Activated T-cell treated with anti-CD3 and anti-CD28 coated beads for 24 hours (primary cell): ENCODE measurements at places on chromosomes 2 and 18.

DNA sequence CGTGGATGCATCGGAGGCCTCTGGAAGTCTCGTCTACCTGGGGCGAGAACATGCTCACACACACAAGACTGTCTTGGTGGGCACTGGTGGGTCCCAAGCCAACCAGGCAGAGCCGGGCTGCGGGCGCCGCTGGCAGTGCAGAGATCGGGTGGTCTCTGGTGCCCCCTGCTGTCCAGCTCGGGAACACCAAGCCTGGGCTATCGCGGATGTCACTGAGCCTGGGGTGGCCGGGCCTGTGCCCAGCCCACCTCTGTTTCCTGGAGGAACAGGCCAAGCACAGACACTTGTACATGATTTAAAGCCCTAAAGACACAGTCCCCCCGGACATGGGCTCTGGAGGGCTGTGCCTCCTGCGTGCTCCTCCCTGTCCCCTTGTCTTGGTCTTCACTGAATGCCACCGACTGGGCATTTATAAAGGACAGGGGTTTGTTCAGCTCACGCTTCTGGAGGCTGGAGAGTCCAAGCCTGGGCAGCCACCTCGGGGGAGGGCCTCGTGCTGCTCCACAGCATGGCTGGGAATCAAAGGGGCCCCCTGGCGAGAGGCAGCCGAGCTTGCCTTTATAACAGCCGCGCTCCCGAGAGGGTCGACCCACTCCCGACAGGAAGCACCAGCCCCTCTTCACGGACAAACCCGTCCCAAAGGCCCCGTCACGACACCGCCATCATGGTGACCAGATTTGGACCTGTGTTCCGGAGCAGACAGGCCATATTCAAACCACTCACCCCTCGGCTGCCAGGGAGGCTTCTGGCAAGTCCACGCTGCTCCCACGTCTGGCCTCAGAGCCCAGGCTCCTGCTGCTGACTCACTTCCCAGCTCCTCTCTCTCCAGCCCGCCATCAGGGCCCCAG is 3.6 kb upstream of the OTOS start:
- peak; percentile 68 for DNase-seq

GRCh38 chr2:96550787-96551604 is 14.4 kb downstream of the ARID5A start:
- DNase-seq = no peak

DNA sequence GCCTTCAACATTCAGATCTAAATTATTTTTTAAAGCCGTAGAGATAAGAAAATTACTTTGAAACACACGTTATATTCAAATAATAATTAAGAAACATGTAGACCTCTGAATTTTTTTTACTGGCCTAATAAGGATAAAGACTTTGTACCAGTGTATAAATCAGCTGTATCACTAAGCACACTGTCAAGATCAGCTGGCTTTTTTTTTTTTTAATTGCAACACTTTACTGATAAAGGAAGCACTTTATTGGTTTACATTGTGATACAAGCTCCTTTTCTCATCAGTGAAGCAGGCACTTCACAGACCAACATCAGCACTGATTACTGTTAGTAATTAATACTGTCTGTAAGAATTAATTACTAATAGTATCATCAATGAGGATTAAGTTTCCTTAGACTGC is 88.5 kb downstream of the RBBP8 start:
- no peak for DNase-seq

- no peak for DNase-seq
These were observed 32.8 kb upstream of the SIGLEC15 start for GRCh38 chr18:45792506-45793263.

DNA sequence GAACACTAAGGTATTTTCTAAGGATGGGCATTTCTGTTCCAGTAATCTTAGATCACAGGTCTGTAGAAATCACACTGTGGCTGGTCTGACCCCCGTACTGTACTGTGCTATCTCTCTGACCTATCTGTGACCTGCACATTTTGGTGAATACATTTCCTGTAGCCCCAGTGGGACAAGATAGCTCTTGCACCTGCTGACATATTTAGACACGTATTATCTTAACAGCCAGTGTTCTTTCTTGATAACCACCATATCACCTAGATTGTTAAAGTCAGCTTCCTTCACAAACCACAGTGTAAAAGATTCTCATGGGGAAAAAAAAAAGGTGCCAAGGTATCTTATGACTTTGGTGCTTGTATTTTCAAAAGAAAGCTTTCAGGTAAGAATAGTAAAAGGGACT is 39.8 kb upstream of the TMEM247 start:
- DNase-seq = no peak

DNA sequence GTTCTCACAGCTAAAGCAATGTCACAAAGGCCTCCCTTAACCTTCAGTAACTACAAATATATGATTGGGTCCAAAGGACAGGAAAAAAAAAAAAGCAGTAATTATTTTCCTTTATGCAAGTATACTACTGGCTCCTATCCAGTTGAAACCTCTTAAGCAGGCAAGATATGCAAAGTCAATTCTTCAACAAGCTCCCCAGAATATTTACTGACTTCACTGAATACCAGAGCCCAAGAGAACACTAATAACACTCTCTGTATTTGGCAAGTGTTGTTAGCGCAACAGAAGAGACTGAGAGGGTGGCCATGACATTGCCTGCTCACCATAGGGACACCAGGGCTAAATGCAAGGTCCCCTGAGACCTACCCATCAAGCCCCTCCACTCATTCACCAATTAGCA is 74.5 kb downstream of the AP1S3 start:
- no peak for DNase-seq

DNA sequence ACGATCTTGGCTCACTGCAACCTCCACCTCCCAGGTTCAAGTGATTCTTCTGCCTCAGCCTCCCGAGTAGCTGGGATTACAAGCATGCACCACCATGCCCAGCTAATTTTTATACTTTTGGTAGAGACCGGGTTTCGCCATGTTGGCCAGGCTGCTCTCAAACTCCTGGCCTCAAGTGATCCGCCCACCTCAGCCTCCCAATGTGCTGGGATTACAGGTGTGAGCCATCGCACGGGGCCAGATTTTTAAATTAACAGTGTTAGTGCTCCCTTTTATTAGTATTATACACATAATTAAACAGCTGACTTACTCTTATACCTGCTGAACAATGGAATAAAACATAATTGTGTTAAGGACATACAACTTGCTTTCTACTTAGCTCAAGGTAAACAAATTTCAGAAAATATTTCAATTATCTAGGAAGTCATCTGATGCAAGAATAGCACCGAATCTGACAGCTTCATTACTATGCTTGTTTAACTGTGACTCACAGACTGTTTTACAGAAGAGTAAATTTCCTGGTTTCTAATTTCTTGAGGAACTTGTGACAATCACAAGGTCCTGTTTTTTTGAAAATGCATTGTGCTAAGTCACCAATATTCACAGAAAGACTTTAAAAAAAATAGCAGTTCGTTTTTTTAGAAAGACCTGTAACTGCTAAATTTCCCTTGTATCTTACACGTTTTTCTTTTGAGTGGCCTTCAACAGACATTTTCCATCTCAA is 51.2 kb downstream of the SPIRE1 start:
- DNase-seq = no peak

GRCh38 chr2:24906466-24906865 is 13.6 kb downstream of the ADCY3 start:
- DNase-seq = no peak

GRCh38 chr2:224929512-224929911 is 112.8 kb downstream of the DOCK10 start:
- no peak for DNase-seq

- no peak for DNase-seq
These were observed 737.1 kb downstream of the TDRD15 start for GRCh38 chr2:21860907-21861306.

DNA sequence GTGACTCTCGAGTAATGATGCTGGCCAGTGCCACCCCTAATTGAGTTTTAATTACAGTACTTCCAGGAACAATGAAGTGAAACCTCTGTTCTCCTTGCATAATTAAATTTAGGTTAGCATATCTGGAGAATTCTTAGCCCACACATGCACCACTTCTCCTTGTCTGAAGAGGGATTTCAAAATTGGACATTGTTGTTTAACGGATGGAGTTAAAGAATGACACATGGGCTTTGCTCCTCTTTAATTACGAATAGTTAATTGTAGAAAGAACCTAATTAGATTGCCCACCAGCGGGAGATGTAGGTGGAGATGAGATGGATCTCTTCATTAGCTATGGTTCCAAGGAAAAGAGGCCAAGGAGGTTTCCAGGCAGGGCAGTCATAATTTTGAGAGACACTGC is 33.1 kb upstream of the EN1 start:
- no peak for DNase-seq

- DNase-seq = no peak
These were observed 126.9 kb upstream of the NCK2 start for GRCh38 chr2:105617631-105618350.

DNA sequence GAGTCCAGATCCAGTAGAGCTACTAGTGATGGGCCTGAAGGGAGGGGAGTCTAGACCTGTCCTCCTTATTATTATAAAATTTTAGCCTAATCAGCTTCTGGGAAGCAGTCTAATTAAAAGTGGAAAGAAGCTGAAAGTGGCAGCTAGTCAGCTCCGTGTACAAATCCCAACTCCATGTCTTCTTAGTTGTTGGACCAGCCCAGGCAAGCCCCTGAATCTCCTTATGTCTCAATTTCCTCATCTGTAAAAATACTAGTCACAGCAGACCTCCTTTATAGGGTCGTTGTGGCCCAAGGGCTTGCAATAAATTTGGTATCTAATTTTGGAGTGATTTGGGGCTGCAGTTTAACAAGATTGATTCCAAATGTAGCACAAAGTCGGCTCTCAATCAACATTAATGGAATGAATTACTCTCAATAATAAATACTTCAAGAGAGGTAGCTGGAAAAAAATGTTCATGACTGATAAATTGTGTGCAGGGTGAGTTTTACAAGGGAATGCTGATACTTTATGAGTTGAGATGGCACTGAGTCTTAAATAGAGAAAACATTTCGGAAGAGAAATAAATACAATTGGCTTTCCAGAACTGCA is 118.3 kb upstream of the NDUFV2 start:
- DNase-seq = no peak
